Activated CD4-positive, alpha-beta T cell treated with anti-CD3 and anti-CD28 coated beads, Interleukin-2, amount 10 ng/mL, durations not matched to agents 7 days and 5 days (primary cell): ENCODE measurements at places on chromosomes 3 and 15. TPM values are rescaled to one million over a fixed set of nuclear protein-coding genes. Genes with fewer than 3 reads are reported as not detected.

DNA sequence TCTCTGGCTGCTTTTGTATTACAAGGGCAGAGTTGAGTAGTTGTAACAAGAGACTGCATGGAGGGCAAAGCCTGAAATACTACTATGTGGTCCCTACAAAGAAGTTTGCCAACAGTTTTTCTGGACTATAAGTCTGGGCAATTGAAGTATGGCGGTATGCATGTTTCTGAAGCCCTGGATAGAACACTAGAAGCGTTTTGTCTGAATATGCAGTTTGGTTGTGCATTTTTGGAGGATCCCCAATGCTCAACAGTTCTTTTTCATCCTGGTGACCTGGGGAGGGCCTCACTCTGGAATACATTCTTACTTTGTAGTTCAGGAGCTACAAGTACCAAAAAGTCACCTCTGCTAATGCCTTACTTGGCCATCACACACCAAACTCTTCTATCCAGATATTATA lies 29.6 kb downstream of the SH3GL3 start:
- no peak for DNase-seq

- DNase-seq = no peak
Measured at GRCh38 chr3:187770224-187770623, 25.0 kb upstream of the BCL6 start.

The CX3CR1 gene
- total RNA-seq = 1.5 TPM

The ARNT2 gene
- not detected for total RNA-seq

DNA sequence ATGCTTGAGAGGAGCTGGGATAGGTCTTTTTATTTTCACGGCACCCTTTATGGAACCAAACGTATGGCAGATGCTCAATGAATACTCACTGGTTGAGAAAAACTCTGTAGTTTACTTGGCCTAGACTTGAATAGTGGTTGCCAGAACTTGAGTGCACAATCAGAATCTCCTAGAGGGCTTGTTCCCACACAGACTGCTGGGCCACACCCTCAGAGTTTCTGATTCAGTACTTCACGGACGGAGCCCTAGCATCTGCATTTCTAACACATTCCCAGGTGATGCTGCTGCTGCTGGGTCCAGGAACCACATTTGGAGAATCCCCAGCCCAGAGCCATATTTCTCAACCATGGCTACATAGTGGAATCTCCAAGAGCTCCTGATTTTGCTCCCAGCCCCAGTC lies 24.6 kb downstream of the CA12 start:
- no peak for DNase-seq

DNA sequence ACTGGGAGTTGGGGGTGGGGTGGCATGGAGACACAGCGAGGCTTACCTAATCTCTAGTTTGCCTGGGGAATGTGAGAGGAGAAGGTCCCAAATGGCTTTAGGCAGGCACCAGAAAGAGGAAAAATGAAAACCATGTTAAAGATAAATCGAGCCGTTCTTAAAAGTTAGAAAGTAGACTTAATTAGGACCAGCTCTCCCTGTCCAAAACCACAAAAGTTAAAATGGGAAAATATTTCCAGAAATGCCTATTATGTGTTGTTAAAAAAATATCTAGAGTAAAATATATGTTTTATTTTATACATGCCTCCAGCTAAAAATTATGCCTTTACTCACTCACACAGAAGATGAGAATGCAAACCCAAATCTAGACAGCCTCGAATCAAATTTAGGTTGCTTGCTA lies 50.1 kb downstream of the LRTM1 start:
- DNase-seq = no peak

The SV2B gene
- 0.02 TPM for total RNA-seq

DNA sequence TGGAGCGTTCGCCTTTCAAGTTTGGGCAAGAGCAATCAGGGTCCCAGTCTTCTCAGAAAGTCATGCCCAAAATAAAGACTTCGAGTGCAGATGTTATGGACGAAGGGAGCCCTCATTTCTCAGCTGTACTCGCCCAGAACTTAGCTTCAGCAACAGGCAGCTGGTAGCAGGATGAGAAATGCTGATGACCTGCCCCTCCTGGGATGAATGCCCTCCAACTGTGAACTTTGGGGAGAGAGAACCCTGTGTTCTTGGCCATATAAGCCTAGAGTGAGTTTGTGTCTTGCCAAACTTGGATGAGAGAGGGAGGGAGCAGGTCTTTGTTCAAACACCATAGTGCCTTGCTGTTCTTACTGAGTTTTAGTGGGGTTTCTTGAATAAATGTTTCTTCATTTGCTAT lies 400.3 kb downstream of the LRTM1 start:
- DNase-seq = no peak

DNA sequence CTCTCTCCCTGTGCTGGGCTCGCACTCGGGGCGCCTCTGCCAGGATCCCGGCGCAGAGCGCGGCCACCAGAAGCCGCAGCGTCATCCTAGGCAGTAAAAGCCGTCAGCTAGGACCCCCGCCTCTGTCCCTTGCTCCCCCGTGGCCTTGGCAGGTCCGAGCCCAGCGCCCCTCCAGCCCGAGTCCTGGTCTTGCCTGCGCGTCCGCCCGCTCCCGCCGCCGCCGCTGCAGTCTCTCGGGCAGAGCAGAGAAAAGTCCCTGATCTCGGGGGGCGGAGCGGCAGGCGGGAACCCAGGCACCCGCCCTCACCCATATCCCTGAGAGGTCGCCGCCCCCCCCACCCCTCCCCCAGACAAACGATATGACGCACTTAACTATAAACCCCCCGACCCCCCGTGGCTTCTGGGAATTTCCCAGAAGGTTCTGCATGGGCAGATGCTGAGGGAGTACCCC lies at the start of gene COL7A1:
Gene COL7A1, minus strand, starts transcription at position 255 of the 451 bp plus-strand sequence. Its CDS starts 170 bp downstream, at position 85.
- no peak for DNase-seq

DNA sequence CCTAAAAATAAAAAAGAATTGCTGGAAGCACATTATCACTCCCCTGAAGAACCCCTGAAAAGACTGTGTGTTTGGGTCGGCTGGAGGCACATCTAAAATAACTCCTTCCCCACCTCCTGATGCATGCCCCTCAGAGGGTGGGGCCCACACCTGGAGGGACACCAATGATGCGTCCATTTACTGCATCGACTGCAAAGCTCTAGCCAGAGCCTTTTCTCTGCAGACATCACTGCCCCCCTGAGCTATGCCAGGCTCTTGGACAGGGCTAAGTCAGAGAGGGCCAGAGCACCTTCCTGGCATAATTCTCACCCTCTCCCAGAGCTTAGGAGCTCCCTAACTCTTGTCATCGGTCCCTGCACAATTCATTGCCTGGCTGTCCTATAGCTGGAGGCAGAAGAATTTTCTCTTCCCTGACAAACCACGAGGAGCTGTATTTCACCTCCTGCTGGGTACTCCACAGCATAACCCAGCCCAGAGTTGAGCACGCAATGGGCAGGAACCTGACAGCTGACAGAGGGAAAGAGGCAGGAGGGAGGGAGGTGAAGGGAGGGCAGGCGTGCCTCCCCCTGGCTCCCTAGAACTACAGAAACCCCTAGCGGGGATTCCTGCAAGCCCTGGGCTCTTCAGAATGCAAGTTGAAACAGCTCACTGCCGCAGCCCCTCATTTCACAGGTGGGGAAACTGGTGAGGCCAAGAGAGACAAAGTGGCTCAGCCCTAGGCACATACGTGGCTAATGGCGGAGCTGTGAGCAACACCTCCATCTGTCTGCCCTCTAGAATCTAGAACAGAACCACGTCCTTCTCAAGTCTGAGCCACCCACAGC lies 46.6 kb downstream of the XXYLT1 start:
- DNase-seq = no peak

DNA sequence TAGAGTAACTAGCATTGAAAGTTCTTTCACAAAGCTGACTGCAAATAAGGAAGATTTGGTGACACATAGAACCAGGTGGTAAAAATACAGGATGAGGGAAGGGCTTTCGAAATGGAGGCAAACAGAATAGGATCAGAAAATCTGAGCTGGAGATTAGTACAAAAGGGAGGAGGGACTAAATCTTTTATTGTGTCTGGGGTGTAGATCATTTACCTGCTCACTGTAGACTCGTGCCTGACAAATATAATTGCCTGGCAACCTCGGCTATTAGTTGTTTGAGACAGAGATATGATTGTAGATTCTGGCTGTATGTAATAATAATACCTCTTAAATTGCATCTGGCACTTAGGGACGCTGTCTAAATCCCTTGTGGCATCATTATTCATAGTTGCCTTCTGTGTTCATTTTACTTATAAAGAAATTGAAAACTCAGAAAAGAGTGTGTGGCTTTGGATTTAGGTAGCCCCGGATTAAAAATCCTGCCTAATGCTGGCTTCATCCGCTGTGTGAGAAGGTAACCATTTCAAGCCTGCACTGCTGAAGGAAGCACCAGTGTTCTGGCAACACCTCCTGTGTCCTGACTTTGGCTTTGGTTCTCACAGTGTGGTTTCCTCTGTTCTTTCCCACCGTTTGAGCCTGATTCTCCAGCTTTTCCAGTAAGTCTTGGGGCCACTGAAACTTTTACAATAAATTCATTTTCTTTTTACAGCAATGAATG lies 25.0 kb upstream of the GPR160 start:
- no peak for DNase-seq

The BTLA gene
- total RNA-seq = 43.1 TPM

GRCh38 chr3:65342084-65342683 lies 654.4 kb upstream of the ADAMTS9 start:
- peak; percentile 16 for DNase-seq

- no peak for DNase-seq
Measured at GRCh38 chr3:19248143-19248542, 99.8 kb downstream of the KCNH8 start.

The PSMA4 gene
- total RNA-seq = 255 TPM

The SYNM gene
- 0.08 TPM for total RNA-seq

- DNase-seq = no peak
Measured at GRCh38 chr3:157414861-157415260, 21.8 kb upstream of the PTX3 start.

GRCh38 chr15:29470794-29471193 lies 201.2 kb upstream of the NSMCE3 start:
- DNase-seq = no peak

DNA sequence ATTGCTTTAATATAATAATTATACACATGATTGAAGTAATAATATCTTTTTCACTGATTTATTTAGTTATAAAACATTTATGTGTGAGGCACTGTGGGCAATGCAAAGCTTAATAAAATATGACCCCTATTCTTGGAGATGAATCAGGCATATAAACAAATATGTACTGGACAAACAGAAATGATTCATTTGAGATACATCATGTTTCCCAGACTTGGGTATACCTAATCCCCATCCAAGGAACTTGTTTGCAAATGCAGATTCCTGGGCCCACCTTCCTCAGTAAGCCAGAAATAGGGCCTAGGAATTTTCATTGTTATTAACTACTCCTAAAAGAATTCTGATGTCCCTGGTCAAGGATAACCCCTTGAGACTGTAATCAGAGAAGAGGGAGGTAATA lies 184.2 kb downstream of the CHL1 start:
- DNase-seq = no peak

The SPSB4 gene
- total RNA-seq = not detected

- no peak for DNase-seq
Measured at GRCh38 chr3:195796795-195797194, 14.9 kb downstream of the MUC4 start.

DNA sequence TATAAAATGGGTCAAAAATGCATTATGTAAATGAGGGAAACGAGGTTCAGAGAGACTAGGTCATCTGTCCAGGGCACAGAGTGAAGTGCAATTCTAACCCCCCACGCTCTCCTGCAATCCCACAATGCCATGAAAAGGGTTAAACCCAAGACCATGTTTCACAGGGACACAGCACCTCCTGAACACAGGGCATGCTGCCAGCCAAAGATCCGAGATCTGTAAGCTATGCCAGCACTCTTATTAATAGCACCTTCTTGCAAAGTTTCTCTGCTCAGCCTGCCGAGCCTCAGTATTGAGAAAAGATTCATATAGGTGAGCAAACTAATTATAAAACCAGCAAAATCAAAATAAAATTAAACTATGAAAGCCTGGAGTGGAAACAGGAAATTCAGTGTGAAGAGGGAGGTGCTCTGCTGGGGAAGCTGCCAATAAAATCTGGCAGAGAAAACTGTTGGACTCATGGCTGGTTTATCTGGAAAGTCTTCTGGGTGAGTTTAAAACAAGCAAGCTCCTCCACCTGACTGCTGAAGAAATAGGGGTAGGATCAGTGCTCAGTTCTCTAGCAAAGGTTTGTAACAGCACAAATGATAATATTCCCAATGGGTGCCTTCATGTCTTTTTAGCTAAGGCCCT lies 50.3 kb downstream of the LRIG1 start:
- DNase-seq = no peak

The NR1I2 gene
- 0.10 TPM for total RNA-seq

DNA sequence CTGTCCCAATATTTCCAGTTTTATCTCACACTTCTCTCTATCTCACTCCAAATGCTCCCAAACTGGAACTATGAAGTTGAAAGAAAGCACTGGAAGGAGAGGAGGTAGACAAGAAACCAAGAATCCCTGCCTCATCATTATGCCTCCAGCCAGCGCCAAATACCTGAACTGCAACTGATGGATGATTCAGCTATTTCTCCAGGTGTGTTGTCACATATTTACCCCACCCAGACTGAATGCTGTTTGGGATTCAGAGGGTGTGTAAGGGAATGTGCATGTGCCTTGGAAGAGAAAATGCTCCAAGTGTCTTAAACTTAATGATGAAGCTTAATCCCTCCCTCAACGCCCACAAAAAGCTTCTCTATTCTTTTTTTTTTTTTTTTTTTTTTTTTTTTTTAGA lies 269.5 kb upstream of the ATP11B start:
- DNase-seq = no peak

The EIF2A gene
- 91.2 TPM for total RNA-seq

GRCh38 chr3:196498297-196498696 lies 5.3 kb downstream of the RNF168 start:
- DNase-seq = no peak

The FHIT gene
- total RNA-seq = 41.2 TPM

- no peak for DNase-seq
Measured at GRCh38 chr15:98769867-98770266, 121.5 kb downstream of the IGF1R start.

DNA sequence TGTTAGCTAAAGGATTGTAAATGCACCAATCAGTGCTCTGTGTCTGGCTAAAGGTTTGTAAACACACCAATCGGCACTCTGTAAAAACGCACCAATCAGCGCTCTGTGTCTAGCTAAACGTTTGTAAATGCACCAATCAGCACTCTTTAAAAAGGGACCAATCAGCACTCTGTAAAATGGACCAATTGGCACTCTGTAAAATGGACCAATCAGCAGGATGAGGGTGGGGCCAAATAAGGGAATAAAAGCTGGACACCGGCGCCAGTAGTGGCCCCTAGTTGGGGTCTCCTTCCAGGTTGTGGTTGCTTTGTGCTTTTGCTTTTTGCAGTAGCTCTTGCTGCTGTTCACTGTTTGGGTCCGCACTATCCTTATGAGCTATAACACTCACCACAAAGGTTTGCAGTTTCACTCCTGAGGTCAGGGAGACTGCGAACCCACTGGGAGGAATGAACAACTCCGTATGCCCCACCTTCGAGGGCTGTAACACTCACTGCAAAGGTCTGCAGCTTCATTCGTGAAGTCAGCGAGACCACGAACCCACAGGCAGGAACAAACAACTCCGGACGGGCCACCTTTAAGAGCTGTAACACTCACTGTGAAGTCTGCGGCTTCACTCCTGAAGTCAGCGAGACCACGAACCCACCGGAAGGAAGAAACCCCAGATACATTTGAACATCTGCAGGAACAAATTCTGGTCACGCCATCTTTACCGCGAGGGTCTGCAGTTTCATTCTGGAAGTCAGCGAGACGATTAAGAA lies 1.1 kb upstream of the SUCLG2 start:
- peak; percentile 87 for DNase-seq
